ENCODE measurements at places on chromosomes 5 and 9.

- no peak for DNase-seq
Measured at GRCh38 chr5:14706615-14707021, 42.1 kb downstream of the OTULIN start.

DNA sequence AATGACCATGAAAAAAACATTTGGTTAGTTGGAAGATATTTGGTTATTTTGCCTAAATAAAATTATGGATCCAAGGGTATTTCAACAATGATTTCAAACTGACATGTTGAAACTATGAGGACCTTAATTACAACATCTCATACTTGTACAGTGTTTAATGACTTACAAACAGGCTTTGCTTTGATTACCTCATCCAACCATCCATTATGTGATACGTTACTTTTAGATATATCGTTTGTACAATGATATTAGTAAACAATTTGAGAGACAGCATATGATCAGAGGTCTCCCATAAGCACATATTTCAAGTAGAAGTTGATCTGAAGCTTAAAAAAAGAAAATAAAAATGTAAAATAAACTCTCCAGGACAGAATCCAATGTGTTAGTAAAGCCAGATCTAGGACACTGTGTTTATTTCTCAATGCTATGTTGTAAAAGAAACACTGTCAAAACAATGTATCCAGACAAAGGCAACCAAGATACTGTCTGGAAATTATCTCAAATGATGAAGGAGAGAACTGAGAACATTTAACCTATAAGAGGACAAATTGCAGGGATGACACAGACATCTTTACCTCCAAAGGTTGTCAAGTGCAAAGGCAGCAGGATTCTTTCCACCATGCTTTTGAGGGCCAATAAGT, 116.0 kb upstream of the TARS1 start:
- DNase-seq: no peak

DNA sequence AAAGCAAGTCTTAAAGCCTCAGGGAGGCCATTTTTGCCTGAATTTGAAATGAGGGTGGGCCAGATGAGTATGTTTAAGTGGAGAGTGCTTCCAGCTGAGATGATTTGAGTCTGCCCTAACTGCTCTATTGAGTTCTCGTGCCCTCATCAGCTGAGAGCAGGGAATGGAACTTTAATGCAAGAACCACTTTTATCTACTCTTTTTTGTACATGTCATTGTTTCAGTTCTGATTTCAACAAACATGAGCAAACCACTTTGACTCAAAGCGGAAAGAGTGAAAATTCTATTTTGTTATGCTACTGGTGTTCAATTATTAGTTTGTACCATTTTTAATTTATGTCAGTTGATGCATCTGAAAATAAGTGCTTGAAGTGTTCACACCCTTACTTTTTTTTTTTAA, 35.8 kb downstream of the DCAF10 start:
- no peak for DNase-seq

DNA sequence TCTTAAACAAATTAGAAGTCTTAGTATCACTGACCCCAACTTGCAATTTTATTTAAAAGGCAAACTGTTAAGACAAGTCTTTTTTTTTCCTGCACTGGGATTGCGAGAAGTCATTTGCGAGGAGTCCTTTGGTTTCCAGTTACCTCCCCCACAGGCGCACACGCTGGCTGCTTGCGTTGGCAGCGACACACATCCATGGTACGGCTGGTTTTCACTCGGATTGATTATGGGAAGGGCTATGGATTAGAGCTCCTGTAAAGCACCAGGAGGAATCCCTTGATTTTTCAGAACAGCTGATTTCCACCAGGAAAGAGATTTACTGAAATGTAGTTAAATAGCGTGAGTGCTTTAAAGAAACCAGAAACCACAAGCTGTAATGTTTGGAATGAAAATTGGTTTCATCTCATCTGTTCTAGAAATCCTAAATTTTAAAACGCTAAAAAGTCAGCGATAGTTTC, 737 bp downstream of the SLC1A3 start:
- peak; percentile 3 for DNase-seq

DNA sequence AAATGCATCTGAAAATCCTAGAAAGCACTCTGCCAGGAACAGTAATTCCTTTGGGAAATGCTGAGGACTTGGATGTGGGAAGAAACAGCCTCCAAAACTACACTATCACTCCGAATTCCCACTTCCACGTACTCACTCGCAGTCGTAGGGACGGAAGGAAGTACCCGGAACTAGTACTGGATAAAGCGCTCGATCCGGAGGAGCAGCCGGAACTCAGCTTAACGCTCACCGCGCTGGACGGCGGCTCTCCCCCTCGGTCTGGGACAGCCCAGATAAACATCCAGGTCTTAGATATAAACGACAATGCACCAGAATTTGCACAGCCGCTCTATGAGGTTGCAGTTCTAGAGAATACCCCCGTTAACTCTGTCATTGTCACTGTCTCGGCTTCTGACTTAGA, 786 bp downstream of the PCDHB3 start:
- DNase-seq: no peak

- DNase-seq: no peak
Measured at GRCh38 chr5:131563434-131564228, 71.4 kb downstream of the RAPGEF6 start.

- DNase-seq: no peak
Measured at GRCh38 chr9:75592586-75592985, 297.9 kb upstream of the PCSK5 start.

GRCh38 chr5:74326571-74327338, 313.8 kb downstream of the ENC1 start:
- DNase-seq: peak; percentile 87

DNA sequence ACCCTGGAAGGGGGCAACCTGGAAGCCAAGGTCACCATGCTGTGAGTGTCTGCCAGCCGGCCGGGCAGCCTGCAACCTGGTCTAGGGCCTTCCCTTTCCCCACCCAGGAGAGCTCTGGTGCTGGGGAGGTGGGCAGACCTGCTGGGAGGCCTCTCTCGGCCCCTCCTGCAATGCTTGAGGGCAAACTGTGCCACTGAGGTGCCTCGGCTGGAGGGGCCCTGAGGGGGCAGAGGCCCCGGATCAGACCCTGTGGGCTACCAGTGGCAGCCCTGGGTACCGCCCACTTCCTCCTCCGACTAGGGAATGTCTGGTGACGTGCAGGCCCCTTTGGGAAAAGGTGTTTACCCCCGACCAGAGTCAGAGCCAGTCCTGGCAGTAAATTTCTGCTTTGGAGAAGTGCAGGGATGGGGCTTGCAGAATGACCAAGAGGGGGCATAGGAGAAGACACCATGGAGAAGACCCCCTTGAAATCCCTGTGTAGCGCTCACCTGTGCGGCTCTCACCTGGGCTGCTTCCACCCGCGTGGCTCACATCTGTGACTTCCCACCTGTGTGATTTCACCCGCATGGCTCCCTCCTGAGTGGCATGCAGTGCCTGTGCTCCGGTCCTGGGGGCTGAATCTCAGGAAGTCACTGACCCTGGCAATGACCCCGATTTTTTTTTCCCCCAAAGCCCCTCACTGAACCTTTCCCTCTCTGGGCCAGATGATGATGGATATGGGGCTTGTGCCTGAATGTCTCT, 1.1 kb downstream of the LCN1 start:
- DNase-seq: no peak

DNA sequence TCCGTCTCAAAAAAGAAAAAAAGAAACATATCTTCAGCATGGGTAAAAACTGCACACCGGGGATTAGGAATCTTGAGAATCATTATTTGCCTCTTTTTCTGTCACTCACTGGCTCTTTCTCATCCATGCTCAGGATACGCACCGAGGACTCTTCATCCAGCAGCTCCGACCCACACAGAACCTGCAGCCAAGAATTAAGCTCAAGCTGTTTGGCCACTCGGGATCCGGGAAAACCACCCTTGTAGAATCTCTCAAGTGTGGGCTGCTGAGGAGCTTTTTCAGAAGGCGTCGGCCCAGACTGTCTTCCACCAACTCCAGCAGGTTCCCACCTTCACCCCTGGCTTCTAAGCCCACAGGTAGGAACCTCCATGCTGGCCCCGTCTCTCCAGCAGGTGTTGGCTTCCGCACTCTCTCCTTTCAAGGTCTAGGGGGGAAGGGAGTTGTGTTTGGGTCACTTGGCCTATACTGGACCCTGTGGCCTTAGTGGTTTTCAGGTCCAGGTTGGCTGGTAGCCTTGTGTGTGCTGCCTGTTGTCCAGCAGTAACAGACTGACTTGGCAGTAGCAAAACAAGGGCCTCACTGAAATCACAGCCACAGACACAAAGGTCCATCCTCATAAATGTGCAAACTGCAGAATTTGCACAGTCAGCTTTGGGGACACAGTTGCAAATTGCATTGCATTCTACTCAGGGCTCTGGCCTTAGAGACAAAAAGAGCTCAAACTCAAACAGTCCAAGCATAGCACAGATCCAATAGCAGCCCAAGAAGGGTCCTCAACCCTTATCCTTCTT, 44.5 kb upstream of the CTSL start:
- no peak for DNase-seq
